AG10803 (cell line): ENCODE measurements at places on chromosomes 2 and 18.

GRCh38 chr2:186659383-186659782 lies 34.5 kb upstream of the FAM171B start:
- DNase-seq: no peak

DNA sequence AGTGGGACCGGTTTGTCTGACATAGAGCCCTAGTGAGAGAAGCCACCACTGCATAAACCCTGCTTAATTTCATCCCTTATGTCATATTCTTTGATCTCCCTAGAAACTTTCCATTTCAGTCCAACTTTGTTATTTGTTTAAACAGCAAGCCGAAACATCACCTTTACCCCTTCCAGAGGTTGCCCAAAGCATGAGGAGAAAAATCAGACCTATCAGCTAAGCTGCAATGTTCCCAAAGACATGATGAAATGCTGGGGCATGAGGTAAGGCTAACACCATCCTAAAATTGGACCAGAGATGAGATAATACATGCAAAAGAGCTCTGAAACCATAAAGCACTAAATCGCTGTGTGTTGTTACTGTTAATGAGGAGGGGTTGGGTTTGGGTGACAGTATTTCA lies 447.9 kb upstream of the ACVR2A start:
- no peak for DNase-seq

DNA sequence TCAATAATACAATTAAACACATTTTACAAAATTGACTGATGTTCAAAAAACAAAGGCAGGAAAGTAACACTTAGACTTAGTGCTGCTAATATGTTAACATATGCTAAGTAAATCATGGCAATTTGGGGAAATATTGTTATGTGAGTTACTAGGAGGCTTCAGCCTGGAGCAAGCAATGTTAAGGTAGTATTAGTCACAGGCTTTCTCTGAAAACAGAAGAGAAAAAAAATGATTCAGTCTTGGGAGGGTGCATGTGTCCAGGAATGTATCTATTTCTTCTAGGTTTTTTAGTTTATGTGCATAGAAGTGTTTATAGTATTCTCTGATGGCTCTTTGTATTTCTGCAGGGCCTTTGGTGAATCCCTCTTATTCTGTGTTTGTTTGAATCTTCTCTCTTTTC lies 345.8 kb upstream of the TFPI start:
- no peak for DNase-seq

DNA sequence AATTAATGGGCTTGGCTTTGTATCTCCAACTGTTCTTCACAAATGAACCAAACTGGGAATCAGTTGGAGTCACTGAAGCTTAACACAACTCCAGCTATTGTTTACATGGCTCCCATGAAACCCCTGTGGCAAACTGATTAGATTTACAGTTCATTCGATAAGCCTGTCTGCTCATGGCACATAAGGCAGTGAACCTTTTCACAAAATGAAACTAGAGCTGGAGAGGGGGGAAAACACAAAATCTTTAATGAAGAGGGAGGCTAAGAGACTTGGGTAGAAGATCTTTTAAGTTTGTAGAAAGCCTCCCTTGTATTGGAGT lies 11.6 kb upstream of the ITGA6 start:
- no peak for DNase-seq

DNA sequence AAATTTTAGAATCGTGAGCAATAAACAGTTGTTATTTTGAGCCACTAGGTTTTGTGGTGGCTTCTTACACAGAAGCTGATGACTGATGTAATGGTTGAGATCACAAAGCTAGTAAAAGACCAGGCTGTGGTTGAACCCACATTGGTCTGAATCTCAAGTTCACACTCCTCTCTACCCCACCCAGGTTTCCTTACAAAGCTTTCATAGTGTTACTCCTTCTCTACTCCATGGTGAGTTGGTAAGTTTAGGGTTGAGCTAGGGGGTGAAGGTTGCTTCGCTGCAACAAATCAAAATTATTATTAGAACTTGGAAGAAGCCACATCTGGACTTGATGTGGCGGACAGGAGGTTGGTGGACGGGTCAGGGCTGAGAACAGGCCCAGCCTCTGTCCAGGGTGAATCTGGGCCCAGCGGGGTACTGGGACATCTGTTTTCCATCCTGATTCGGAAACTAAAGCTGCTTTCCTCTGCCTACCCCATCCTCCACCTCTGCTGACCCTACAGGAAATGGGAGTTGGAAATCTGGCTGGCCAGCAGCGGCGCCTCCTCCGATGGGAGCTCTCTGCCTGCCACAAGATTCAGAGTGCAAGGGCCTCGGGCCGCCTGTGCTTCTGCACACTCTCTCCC lies 86.3 kb downstream of the ZFP36L2 start:
- DNase-seq: peak; percentile 60
